Left lung (tissue), 14 donors: ENCODE measurements at places on chromosomes 5 and 9. TPM values are rescaled to one million over a fixed set of nuclear protein-coding genes. Genes with fewer than 3 reads are reported as not detected.

- H3K4me1 ChIP-seq: no peaks in the 10 kb centered on the region
- H3K27me3 ChIP-seq: no peaks in the 10 kb centered on the region
- DNase-seq: no peak
- H3K36me3 ChIP-seq: no peaks in the 10 kb centered on the region
Measured at GRCh38 chr5:17090839-17091238, 126.6 kb upstream of the BASP1 start.

DNA sequence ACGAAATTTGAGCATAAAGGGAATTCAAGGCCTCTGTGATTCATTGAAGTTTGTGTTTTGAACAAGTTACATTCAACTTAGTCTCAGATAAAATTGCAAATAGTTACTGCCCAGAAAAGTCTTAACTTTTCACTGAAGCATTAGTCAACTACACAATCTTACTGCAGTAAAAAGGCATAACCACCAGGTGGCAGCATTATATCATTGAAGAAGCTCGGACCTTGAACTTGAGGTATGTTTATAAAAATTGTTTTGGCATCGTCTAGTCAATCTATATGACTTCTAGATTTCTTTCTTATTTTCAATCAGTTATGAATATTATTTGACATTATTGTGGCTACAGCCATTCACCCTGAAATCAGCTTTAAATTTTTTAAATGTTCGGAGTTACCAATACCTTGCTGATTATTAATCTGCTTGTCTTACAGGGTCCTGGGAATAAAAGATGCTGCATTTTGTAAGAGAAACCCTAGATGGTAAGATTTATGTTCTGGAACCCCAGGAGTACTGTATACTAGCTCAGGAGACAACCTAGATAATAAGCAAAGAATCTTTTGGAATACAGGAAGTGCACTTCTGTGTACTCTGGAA is 83.9 kb upstream of the GRAMD2B start:
- peak; percentile 79 for DNase-seq
- H3K4me3 ChIP-seq: no peak overlapping the region
- H3K27me3 ChIP-seq: no peaks in the 10 kb centered on the region

GRCh38 chr5:178872302-178872701 is 12.5 kb downstream of the ZNF354B start:
- no peaks in the 10 kb centered on the region for H3K4me1 ChIP-seq
- DNase-seq: no peak
- no peaks in the 10 kb centered on the region for H3K27me3 ChIP-seq
- H3K4me3 ChIP-seq: no peak overlapping the region
- H3K27ac ChIP-seq: no peak overlapping the region

DNA sequence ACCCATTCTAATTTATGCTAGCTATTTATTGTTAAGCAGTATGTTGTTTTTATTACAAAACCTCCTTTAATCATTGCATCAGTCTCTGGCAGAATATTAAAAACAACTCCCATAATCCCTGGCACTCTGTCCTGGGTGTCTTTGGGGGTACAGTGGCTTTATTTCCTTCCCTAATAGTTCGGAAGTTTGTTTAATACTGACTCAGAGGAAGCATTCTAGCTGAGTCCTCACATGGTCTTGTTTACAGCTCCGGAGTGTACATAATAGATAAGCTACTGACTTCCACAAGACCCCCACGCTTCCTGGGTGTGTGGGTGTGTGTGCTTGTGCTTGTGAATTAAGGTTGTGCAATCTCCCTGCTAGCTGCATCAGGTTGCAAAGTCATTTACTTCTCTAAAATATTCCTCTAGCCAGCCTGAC is 149.8 kb upstream of the CDKN2B start:
- peak; percentile 43 for DNase-seq
- no peaks in the 10 kb centered on the region for H3K27me3 ChIP-seq
- peaks cover 18% of the 10 kb centered on the region for H3K4me1 ChIP-seq
- H3K27ac ChIP-seq: peak overlapping the region; percentile 27

DNA sequence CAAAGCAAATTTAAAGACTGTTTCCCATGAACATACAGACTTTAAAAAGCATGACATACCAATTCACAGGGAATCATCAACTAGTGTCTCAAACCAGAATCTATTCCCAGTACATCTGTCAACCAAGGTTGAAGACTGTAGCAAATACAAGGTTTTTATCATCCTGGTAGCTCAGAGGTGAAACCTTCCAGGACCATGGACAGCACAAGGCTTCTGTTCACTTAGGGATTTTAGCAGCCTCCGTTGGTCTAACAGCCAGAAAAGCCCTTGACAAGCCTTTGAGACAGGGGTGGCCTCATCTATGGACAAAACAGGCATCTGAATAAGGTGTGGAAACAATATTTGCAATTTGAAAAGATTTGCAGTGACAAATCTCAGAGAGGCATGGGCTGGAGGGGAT is 119.0 kb downstream of the TRIM32 start:
- peak; percentile 10 for DNase-seq
- H3K27me3 ChIP-seq: no peaks in the 10 kb centered on the region
- no peak overlapping the region for H3K27ac ChIP-seq
- H3K36me3 ChIP-seq: no peaks in the 10 kb centered on the region
- no peaks in the 10 kb centered on the region for H3K4me1 ChIP-seq

- no peaks in the 10 kb centered on the region for H3K4me1 ChIP-seq
- H3K27ac ChIP-seq: no peak overlapping the region
- DNase-seq: no peak
- H3K4me3 ChIP-seq: no peak overlapping the region
- no peaks in the 10 kb centered on the region for H3K36me3 ChIP-seq
- H3K27me3 ChIP-seq: no peaks in the 10 kb centered on the region
Measured at GRCh38 chr9:90775657-90776056, 26.0 kb upstream of the SYK start.

DNA sequence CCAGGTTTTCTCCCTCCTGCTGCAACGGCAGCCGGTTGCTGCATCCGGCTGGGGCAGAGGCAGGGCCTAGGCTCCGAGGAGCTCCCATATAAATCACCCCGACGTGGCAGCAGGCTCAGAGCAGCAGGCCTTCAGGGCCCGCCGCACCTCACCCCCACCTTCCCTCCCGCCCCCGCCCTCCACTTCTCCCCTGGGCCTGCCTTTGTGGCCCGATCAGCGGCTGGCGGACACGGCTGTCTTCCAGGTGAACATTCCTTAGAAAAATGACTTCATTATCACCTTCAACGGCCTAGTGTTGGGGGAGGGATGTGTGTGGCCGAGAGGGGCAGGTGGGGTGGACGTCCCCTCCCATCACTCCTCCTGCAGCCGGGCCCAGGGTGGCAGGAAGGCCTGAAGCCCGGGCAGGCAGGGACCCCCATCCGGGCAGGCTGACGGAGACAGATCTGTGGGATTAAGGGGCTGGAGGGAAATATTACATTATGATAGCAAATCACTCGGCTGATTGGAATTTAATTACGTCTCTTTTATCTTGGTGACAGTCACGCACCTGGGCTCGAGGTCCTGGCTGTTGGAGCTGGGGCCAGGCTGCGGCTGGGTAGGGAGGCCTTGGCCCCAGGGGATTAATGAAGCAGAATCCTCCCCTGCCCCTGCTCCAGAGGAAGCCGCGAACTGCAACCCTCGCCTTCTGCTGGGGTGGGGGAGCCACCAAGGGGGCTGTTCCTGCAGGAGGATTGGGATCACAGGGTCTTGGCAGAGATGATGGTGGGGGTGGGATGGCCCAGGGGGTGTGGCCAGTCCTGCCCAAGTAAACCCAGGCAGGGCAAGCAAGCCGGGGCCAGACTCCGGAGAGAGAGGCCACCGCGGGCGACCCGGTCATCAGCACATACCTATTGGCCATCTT is 38.4 kb upstream of the RXRA start:
- peak; percentile 58 for DNase-seq
- peaks cover 26% of the 10 kb centered on the region for H3K27me3 ChIP-seq
- no peak overlapping the region for H3K27ac ChIP-seq
- H3K4me1 ChIP-seq: peaks cover 10% of the 10 kb centered on the region

DNA sequence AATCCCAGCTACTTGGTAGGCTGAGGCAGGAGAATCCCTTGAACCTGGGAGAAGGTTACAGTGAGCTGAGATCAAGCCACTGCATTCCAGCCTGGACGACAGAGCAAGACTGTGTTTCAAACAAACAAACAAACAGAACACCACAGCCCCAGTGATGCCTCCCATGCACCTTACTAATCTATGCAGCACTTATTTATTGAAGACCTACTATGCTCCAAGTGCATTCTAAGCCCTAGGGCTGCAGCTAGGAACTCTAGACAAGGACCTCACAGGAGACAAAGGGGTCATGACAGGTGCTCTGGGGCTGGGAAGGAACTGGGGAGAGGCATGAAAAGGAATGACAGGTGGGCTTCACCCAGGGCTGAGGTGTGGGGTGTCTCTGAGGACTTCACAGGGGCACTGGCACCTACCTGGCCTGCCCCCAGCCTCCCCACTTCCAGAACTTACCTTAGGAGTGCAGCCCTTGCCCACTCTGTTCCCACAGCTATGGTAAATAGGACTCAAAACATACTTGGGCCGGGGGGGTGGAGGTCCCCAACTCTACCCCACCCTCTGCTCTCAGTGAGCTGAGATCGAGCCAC is 69.4 kb downstream of the C9orf50 start:
- H3K4me1 ChIP-seq: peaks cover 36% of the 10 kb centered on the region
- no peaks in the 10 kb centered on the region for H3K36me3 ChIP-seq
- no peak overlapping the region for H3K4me3 ChIP-seq

DNA sequence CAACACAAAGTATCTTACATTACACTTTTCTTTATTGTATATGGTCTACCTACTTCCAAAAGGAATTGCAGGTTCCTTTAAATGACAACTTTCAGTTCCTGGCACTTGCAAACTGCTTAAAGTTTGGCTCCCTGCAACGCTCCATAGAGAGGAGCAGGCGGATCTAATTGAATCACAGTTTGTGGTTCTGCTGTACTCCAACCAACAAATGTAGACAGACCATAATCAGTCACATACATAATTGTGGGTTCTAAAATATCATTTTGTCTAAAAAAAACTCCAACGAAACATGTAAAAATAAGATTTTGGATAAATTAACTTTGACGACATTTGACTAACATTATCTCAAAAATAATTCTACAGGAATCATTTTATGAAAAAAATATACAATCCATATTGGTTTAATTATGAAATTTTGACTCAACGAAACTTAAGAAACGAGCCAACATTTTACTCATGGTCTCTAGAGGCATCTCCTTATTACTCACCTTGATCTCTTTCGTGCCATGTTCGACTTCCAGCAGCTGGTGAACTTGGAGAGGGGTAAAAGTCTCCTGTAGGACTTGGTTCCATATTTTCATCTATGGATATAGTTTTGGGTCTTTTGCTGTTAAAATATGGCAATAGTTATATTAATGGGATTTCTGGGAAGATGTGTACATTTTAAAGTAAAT is 167.6 kb downstream of the NFIB start:
- H3K27ac ChIP-seq: no peak overlapping the region
- H3K36me3 ChIP-seq: no peaks in the 10 kb centered on the region
- no peaks in the 10 kb centered on the region for H3K27me3 ChIP-seq

- H3K36me3 ChIP-seq: no peaks in the 10 kb centered on the region
- H3K27me3 ChIP-seq: no peaks in the 10 kb centered on the region
- no peak overlapping the region for H3K4me3 ChIP-seq
- H3K27ac ChIP-seq: no peak overlapping the region
- DNase-seq: no peak
- peaks cover 19% of the 10 kb centered on the region for H3K4me1 ChIP-seq
Measured at GRCh38 chr9:68506551-68506950, 34.1 kb downstream of the TMEM252 start.

ENTREP1 gene
- total RNA-seq: 16.8 TPM

SH3TC2 gene
- 1.0 TPM for total RNA-seq

MRPL36 gene
- 35.1 TPM for total RNA-seq

SLC24A2 gene
- total RNA-seq: 0.23 TPM
